ENCODE measurements at places on chromosomes 4 and X. TPM values are rescaled to one million over a fixed set of nuclear protein-coding genes. Genes with fewer than 3 reads are reported as not detected.
A peak's percentile ranks its signal among the peaks of the same experiment; 100 is the strongest.

- DNase-seq = no peak
These were observed 45.2 kb downstream of the RBMX2 start for GRCh38 chrX:130446974-130447373.

GRCh38 chrX:106481341-106481740 is 130.4 kb upstream of the RADX start:
- DNase-seq = no peak

GRCh38 chr4:70873216-70873615 is 29.0 kb upstream of the MOB1B start:
- DNase-seq = no peak

Gene SSX4B
- total RNA-seq = not detected

DNA sequence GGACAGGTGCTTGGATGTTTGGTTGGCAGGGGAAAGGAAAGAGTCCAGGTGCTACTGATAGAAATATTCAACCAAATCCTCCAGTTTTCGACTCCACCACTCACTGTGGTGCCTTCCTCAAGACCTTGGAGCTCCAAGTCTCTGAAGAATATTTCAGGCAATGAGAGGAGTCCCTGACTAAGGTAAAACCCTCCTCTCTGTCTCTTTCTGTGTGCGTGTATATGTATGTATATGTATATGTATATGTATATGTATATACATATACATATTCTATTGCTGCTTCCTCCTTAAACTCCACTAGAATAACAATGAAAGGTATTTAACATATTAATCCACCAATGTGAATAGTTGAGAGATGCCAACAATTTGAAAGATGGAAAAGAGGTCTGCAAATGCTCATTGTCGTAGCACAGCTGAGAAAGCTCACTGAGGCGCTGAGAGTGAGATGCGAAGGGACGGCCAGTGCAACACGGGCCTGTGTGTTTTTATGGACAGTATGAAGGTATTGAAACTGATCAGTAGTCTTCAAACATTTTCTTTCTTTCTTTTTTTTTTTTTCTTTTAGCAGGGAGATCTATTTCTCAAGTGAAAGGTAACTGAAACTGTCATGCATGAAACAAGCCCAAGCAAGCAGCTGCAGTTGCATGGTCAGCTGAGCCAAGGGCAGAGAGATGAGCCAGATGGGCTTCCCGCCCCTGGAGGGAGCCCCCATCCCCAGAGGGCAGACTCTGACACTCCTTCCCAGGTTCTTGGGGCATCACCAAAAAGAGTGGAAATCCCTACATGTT is 41.1 kb upstream of the HS3ST1 start:
- DNase-seq = no peak

DNA sequence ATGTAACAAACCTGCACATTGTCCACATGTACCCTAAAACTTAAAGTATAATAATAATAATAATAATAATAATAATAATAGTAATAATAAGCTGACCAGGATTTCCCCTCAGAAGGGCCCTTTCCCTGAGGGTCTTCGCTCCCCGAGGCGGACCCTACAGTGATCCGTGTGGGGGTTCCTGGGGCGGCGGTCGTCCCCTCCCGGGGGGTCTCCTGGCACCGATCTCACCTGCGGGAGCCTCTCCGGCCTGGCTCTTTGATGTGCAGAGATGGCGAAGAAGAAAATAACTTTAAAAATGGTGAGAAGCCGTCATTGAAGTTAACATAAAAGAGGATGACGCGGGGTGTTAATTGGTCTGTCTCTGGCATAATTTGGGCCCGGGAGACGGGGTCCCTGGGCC is 48.2 kb upstream of the PPP2R3B start:
- no peak for DNase-seq

Gene WDR17
- 1.2 TPM for total RNA-seq

- DNase-seq = no peak
These were observed at the start of gene CLCN4 for GRCh38 chrX:10156199-10157031. CLCN4 (plus strand) TSS chrX:10156975; CDS start chrX:10185033, 28,058 bp downstream.

Gene NEK1
- total RNA-seq = 11.4 TPM

Gene IL15
- total RNA-seq = 1.4 TPM

Gene C4orf50
- 0.10 TPM for total RNA-seq

DNA sequence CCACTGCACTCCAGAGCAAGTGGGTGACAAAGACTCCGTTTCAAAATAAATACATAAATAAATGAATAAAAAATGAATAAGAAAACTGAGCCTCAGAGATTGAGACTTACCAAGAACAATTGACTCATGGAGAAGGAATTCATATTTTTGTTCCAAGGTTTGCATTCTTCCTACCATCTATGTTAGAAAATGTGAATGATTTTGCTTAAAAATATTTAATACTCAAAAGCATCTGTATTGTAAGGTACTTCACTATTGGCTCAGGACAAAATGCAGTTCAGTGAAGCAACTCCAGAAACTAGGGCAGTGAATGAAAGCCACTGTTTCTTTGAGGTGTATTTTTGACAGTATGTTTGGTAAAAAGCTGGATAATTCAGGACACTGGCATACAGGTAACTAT is 54.1 kb downstream of the XAGE2 start:
- DNase-seq = no peak

Gene GLRA2
- total RNA-seq = not detected

- DNase-seq = no peak
These were observed 59.0 kb downstream of the RNF150 start for GRCh38 chr4:141074098-141074878.

Gene HAND2
- total RNA-seq = not detected

Gene LINC00632
- total RNA-seq = 1.6 TPM

GRCh38 chr4:2788532-2789103 is 4.3 kb upstream of the SH3BP2 start:
- no peak for DNase-seq

DNA sequence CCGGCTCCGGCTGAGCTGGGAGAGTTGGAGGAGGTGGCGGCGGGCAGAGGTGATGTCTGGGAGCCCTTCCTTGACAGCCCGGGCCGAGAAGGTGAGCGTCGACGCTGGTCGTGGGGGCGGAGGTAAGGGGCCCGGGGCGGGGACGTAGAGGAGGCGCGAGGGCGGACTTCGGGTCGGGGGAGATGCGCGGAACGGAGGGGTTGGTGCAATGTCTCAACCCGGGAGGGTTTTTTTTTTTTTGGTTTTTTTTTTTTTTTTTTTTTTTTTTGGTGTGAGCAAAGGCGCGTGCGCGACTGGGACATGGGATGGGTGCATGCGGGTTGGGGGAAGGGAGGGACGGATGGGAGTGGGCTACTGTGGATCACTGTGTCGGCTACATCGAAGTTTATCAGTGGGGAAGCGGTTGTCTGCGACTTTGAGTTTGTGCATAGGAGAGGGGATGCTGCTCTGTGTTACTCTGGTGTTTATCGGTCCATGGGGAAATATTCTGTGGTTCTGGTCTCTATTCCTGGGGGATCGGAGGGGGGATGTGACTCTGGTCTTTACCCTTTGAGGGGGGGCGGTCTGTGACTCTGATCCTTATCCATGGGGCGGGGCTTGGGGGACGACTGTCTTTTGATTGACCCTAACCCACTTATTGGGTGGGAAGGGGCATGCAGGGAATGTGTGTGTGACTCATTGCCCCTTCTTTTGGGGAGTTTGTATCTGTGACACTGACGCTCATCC is 537 bp downstream of the RBM10 start:
- peak; percentile 25 for DNase-seq

GRCh38 chrX:74492720-74493201 is 71.5 kb downstream of the SLC16A2 start:
- DNase-seq = peak; percentile 38

Gene LDOC1
- 8.7 TPM for total RNA-seq

DNA sequence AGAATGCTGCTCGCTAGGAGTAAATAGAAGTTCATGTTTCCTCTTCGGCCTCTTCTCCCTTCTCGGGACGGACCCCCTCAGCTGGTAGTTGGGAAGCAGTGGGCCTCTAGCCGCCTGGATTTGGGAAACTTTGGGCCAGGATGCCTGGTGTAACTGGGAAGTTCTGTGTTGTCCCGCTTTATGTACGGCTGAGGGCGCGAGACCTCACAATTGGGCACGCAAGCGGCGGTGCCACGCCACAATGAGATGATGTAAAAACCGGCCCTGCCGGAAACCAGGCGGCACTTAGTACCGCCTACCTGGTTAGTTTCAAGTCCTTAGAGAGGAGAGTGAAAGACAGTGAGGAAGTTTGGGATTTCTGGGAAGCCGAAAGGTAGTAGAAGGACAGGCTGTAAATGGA is at the start of gene CT83:
Gene CT83 (minus strand): TSS at position 155 of the 400 bp plus-strand sequence. CDS start 120 bp downstream, at position 35.
- DNase-seq = no peak

DNA sequence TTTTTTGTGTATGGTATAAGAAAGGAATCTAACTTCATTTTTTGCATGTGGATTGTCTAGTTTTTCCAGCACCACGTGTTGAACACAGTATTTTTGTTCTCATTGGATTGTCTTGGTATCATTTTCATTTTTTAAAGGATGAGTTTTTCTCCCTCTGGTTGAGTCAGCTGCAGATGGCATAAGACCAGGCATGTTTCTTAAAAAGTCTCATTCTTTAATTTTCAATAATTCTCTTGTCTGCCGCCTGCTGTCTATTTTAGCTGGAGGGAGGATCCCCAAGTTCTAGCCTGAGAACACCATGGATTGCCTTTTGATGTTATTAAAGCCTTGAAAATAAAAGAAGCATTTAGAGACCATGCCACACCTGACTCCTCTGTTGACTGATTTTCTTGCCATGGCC is 263.8 kb downstream of the ARHGAP24 start:
- DNase-seq = no peak

Gene SLC26A1
- not detected for total RNA-seq

Gene CCDC158
- total RNA-seq = not detected

GRCh38 chrX:134074151-134074550 is 88.8 kb upstream of the GPC3 start:
- no peak for DNase-seq

- DNase-seq = no peak
These were observed 653.9 kb upstream of the AADAT start for GRCh38 chr4:170743633-170744032.

- DNase-seq = no peak
These were observed 496.3 kb downstream of the STPG2 start for GRCh38 chr4:97646997-97647396.

DNA sequence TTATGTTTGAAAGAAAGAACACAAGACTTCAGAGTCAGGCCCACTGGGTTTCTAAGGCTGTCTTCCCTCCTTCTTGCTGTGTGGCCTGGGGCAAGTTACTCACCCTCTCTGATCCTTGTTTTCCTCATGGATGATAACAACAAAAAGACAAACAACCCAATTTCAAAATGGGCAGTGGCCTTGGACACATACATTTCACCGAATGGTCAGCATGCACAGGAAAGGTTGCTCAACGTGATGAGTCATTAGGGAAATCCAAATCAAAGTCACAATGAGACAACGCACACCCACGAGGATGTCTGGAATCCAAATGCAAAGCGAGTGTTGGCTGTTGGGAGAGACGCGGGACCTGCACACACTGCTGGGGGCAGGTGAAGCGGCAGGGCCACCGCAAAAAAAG is 50.8 kb upstream of the PPP2R2C start:
- no peak for DNase-seq

Gene ANAPC10
- total RNA-seq = 28.2 TPM

GRCh38 chr4:185335579-185335978 is 60.1 kb downstream of the LRP2BP start:
- DNase-seq = no peak

All from activated CD4-positive, alpha-beta memory T cell treated with anti-CD3 and anti-CD28 coated beads for 36 hours (primary cell).